Activated CD4-positive, alpha-beta T cell treated with anti-CD3 and anti-CD28 coated beads, Interleukin-2, amount 50 U/mL, for 4 hours (primary cell): ENCODE measurements at places on chromosomes 2 and 18.

DNA sequence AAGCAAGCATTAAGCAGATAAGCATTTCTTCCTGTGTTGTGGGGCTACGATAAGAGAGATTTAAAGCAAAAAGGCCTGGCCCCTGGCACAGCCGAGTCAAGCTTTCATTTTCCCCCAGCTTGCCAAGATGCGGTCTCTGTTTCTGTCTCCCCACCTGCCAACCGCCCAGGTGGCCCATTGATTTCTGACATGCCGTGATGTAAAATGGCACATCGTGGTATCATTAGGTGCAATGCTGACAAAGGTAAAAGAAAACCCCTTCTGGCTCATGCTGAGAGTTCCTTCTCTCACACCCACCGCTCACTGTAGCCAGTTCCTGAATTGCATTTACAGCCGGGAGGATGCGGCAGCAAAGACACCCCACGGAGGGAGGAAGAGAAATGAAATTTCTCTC lies 62.8 kb downstream of the BOD1L2 start:
- DNase-seq = no peak

- DNase-seq = no peak
Measured at GRCh38 chr18:47574966-47575365, 323.5 kb upstream of the SKOR2 start.

- DNase-seq = no peak
Measured at GRCh38 chr18:77098538-77099174, 33.9 kb downstream of the MBP start.

DNA sequence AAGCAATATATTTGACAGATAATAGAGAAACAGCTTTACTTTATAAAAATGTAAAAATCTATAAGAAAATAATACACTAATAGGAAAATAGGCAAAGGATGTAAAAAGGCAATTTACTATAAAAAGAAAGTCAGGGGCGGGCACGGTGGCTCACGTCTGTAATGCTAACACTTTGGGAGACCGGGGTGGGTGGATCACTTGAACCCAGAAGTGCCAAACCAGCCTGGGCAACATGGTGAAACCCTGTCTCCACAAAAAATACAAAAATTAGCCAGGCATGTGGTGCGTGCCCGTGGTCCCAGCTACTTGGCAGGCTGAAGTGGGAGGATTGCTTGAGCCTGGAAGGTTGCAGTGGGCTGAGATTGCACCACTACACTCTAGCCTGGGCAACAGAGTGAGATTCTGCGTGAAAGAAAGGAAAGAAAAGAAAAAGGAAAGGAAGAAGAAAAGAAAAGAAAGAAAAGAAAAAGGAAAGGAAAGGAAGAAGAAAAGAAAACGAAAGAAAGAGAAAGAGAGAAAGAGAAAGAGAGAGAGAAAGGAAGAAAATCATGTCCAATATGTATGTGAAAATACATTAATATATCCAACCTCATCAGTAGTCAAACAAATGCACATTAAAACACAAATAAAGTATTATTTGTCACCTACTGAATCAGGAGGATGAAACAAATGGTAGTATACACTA lies 65.1 kb downstream of the ADD2 start:
- DNase-seq = no peak

DNA sequence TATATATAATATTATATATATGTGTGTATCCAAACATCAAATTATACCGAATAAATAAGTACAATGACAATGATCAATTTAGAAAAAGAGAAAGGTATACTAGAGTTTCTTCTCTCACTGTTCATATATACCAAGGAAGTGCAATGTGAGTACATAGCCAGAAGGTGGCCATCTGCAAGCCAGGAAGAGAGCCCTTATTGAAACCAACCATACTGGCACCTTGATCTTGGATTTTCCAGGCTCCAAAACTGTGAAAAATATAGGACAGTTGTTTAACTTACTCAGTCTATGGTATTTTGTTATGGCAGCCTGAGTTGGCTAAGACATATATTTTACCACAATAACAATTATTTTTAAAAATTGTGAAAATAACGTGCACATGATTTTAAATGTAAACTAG lies 1490.2 kb upstream of the SLC39A10 start:
- DNase-seq = no peak

GRCh38 chr2:213185147-213185822 lies 33.9 kb upstream of the IKZF2 start:
- no peak for DNase-seq

- DNase-seq = no peak
Measured at GRCh38 chr18:1522249-1522615, 617.6 kb downstream of the ADCYAP1 start.

DNA sequence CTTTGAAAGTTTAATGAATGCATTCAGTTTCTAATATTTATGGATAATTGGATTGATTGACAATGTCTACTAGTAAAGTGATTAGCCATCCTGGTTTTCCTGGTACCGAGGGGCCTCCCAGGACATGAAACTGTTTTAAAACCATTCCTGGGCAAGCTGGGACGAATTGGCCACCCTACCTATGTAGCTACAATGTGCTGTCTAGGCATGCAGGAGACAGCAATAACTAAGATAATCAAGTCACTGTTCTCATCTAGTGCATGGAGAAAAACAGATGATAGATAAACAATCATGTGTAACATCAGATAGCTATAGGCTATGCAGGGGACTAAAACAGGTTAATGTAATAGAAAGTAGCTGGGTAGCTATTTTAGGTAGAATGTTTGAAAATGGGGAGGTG lies 67.1 kb downstream of the PMAIP1 start:
- no peak for DNase-seq

- no peak for DNase-seq
Measured at GRCh38 chr2:239025951-239026461, 178.1 kb downstream of the TWIST2 start.

GRCh38 chr2:143001501-143001900 lies 124.0 kb downstream of the KYNU start:
- DNase-seq = no peak

- no peak for DNase-seq
Measured at GRCh38 chr2:47174733-47175361, 19.7 kb upstream of the STPG4 start.

- DNase-seq = no peak
Measured at GRCh38 chr2:102286041-102286440, 25.3 kb upstream of the IL1RL1 start.

GRCh38 chr2:202944408-202944807 lies 32.3 kb downstream of the CARF start:
- DNase-seq = no peak

GRCh38 chr18:67359873-67360838 lies 156.4 kb downstream of the DSEL start:
- DNase-seq = peak; percentile 10

GRCh38 chr18:74146756-74147155 lies 878 bp downstream of the FBXO15 start:
- DNase-seq = no peak

- no peak for DNase-seq
Measured at GRCh38 chr2:65370387-65371073, 61.9 kb downstream of the SPRED2 start.

DNA sequence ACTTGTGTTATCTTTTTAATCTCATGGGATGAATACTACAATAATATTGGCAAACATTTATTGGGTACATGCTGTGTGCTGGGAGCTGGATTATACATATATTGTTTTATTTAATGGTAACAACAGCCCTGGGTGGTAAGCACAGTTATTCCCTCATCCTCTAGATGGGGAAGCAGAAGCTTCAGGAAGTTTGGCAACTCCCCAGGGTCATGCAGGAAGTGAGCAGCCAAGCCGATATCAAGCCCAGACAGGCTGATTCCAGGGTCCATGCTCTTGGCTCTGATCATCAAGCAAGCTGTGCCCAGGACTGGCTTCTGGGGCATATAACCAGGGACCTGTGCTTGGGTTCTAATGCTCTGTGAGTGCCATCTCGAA lies 155.8 kb downstream of the ZNF516 start:
- no peak for DNase-seq

DNA sequence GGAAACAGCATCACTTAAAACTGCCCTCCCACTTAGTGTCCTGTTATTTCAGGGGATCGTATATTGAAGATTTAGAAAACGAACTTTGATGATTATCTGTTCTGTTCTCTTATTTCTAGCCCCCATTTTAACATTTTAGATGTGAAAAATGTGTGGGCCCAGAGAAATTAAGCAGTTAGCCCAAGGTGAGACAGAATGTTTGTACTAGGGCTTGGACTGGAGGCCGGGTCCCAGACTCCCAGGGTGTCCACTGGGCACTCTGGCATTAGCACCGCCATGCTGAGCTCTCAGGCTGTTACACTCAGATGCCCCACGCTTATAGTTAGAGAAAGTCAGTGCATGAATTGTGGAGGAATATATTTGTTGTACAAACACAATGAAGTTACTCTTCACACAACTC lies 5.5 kb upstream of the RAX start:
- no peak for DNase-seq

DNA sequence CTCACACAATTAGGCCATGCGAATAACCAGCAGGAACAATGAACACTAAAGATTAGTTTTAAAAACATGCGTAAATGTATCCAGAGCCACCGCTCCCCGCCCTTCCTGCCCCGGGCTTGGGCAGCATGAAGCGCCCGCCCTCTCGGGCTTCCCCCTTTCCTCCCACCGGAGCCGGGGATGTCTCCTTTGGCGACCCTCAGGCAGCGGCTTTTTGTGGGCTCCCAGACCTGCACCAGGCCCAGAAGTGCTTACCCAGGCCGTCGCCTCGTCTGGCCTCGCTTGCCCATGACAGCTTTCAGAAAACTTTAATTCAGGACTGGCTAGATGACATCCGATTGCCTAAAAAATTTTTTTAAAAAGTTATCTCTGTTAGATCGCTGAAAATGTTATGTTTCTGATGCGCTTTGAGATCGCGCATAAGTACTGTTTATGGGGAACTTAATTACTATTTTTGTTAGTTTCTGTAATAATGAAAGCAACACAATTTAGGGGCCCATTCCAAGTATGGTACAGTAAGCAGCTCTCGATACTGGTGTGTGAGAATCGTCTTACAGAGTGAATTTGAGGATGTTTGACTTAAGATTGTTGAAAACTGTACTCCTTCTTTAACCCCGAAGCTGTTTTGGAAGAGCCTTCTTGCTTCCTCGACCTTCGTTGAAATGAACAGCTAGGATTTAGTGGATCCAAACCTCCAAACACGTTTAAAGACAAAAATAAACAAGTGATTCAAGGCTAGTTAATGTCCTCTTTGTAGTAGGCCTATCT lies 1.1 kb downstream of the MAP3K20 start:
- no peak for DNase-seq

GRCh38 chr18:3691705-3692104 lies 241.7 kb downstream of the TGIF1 start:
- no peak for DNase-seq

- no peak for DNase-seq
Measured at GRCh38 chr2:67712484-67712883, 315.4 kb downstream of the ETAA1 start.

DNA sequence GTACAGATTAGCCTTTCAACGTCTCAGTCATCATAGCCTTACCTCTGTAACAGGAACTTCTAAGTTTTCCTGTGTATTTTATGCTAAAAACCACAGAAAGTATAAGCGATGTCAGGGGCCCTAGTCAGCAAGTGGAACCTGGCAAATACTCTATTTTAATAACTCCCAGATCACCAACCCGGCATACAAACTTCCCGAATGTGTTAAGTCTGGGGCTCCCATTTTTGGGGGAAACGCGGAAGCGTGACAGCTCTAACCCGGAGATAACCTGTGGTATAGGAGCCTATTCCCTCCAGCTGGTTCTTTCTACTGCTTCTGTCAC lies 574 bp downstream of the NIFK start:
- no peak for DNase-seq

- no peak for DNase-seq
Measured at GRCh38 chr2:38830526-38831159, 45.1 kb downstream of the DHX57 start.

DNA sequence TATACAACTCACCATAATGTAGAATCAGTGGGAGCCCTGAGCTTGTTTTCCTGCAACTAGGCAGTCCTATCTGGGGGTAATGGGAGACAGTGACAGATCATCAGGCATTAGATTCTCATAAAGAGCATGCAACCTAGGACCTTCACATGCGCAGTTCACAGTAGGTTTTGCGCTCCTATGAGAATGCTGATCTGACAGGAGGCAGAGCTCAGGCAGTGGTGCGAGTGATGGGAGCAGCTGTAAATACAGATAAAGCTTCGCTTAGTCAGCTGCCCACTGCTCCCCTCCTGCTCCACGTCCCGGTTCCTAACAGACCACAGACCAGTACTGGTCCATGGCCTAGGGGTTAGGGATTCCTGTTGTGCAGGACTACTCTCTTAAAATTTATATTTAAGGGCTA lies 255.3 kb upstream of the POU3F3 start:
- DNase-seq = no peak

DNA sequence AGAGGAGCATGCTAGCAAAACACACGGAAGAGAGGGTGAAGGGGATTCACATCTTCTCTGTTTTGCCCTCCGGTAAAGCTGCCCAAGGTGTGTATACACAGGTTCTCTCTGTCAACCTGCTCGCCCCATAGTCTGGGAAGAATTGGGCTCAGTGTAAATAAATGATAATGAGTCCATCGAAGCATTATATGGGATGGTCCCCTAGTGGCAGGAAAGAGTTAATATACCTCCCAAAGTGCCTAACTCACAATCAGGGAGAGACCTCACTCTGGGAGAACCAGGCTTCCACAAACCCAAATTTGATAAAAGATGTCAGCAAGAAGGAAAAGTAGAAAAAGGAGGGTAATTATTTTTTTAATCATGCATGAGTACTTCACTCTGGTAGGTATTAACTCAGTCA lies 262.2 kb upstream of the ZNF521 start:
- no peak for DNase-seq

- no peak for DNase-seq
Measured at GRCh38 chr2:162840598-162841246, 2.2 kb upstream of the KCNH7 start.

DNA sequence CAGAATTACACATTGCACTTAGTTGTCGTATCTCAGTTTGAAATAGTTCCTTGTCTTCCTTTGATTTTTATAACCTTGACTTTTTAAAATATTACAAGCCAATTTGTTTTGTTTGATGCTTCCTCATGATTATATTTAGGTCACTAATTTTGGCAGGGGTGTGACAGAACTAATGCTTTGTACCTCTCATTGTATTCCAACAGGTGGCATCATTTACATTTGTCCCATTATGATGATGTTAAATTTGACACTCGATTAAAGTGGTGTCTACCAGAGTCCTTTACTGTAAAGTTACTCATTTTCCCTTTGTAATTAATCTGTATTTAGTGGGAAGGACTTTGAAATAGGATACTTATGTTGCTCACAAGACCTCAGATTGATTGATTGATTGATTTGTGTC lies 21.5 kb upstream of the MFSD2B start:
- no peak for DNase-seq

DNA sequence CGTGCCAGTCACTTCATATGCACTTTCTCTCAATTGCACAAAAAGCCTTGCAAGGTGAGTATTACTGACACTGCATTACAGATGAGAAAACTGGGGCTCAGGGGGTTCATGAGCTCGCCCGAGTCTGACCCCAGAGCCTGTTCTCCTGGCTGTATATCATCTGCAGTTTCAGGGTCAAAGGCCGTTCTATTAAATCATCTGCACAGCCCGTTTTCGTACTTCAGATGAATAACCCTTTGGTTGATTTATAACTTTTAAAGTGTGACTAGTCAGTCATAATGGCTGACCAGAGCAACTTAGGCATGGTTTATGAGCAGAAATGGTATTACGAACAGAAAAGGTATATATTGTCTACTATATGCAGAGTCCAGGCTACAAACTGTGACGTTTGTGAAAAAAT lies 35.3 kb upstream of the NPAS2 start:
- DNase-seq = no peak

- no peak for DNase-seq
Measured at GRCh38 chr2:96252526-96252925, 13.3 kb downstream of the TMEM127 start.
